Bronchial smooth muscle cell (primary cell): ENCODE measurements at places on chromosomes 16 and 17. TPM values are rescaled to one million over a fixed set of nuclear protein-coding genes. Genes with fewer than 3 reads are reported as not detected.

Gene KRT20
- not detected in 2 replicates for total RNA-seq

Gene GH1
- not detected in 2 replicates for total RNA-seq

Gene TBC1D3I
- total RNA-seq, result not detected in 2 replicates

Gene VAT1L
- total RNA-seq, result 7.7 TPM in 1 of 2 replicates, not detected in the other

Gene BCL6B
- total RNA-seq, result under 0.01 and 0.16 TPM in 2 replicates

Gene SPNS2
- total RNA-seq, result 0.09 and 0.16 TPM in 2 replicates

Gene C1QTNF8
- total RNA-seq, result not detected in 2 replicates

Gene SLC4A1
- not detected in 2 replicates for total RNA-seq

Gene TUBB3
- total RNA-seq, result 574 and 719 TPM in 2 replicates

Gene CLEC19A
- total RNA-seq, result not detected in 2 replicates

Gene ANTKMT
- 12.5 and 23.6 TPM in 2 replicates for total RNA-seq

Gene KRT27
- total RNA-seq, result not detected in 2 replicates

Gene SLC6A2
- not detected in 2 replicates for total RNA-seq

Gene RNF222
- total RNA-seq, result not detected in 2 replicates

Gene NEUROD2
- total RNA-seq, result under 0.01 TPM in 1 of 2 replicates, not detected in the other

Gene SNAI3
- total RNA-seq, result under 0.01 TPM in 1 of 2 replicates, not detected in the other

Gene KRTAP3-3
- not detected in 2 replicates for total RNA-seq

Gene TBC1D3B
- total RNA-seq, result 2.6 and 3.2 TPM in 2 replicates

Gene SOX8
- 0.16 and 0.17 TPM in 2 replicates for total RNA-seq
